ENCODE measurements at places on chromosomes 2 and 18.
A peak's percentile ranks its signal among the peaks of the same experiment; 100 is the strongest.

DNA sequence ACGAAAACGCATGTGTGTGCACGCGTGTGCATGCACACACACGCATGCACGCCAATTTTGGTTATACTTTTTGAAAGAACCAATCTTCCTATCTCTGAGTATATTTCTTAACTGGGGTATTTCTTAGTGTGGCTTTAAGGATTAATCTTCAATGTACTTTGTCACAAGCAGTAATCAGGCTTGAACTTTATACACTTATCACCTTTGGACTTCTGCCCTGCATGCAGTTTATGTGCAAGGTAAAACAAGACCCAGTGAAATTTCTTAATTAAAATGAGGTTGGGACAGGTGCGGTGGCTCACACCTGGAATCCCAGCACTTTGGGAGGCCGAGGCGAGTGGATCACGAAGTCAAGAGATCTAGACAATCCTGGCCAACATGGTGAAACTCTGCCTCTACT lies 85.3 kb downstream of the OSBPL6 start:
- no peak for DNase-seq

DNA sequence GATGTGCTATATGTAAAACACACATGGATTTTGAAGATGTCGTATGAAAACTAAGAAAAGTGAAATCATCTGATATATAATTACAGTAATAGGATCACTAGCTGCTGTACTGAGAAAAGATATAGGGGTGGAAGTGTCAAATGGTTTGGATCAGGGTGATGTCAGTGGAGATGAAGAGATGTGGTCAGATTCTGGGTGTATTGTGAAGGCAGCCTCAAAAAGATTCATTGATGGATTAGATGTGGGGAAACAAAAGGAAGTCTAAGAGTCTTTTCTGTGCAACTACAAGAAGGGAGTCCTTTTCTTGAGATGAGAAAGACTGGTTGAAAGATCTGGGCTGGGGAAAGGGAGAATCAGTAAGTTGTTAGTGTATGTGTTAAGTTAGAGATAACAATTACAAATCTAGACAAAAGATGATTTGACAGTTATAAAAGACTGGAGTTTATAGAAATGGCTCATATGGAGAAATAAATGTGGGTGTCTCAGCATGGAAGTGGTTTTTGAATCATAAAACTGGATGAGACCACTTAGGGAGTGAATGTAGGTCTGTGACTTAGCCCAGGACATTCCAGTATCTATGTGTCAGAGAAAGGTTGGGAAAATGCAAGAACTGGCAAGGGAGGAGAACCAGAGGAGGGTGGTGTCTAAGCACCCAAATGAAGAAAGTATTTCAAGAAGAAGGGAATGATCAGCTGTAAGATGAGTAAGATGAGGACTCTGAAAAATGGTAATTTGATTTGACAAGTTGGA lies 347.4 kb downstream of the PARD3B start:
- DNase-seq: peak; percentile 55

- no peak for DNase-seq
Measured at GRCh38 chr2:223267160-223267951, 215.4 kb downstream of the KCNE4 start.

DNA sequence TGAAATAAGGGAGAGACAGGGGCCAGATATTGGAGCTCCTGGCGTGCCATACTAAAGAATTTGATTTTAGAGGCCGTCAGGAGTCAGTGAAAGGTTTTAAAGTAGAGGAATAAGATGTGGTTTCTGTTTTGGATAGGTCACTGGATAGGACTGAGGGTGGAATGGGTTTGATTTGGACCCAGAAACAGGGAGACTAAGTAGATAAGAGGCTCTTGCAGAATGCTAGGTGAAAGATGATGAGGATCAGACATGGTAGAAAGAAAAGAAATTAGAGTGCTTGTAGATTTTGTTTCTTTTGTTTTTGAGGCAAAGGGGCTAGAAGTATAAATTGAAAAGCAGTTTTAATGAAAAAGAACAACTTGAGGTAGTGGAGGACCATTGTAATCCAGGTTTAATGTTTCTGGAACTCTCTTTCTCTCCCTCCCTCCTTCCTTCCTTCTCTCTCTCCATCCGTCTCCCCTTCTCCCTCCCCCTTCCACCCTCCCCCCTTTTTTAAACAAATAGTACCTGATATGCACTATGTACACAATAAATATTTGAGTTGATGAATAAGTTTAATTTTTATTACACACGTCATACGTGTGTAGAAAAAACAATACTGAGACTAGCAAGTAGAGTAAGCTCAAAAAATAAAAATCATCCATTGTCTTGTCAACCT lies 1.9 kb downstream of the NDUFV2 start:
- DNase-seq: no peak

GRCh38 chr2:79511320-79511951 lies 1.4 kb upstream of the CTNNA2 start:
- DNase-seq: peak; percentile 13

- no peak for DNase-seq
Measured at GRCh38 chr2:236256366-236256985, 7.7 kb downstream of the ASB18 start.

- DNase-seq: no peak
Measured at GRCh38 chr2:225122007-225122406, 79.7 kb upstream of the DOCK10 start.

DNA sequence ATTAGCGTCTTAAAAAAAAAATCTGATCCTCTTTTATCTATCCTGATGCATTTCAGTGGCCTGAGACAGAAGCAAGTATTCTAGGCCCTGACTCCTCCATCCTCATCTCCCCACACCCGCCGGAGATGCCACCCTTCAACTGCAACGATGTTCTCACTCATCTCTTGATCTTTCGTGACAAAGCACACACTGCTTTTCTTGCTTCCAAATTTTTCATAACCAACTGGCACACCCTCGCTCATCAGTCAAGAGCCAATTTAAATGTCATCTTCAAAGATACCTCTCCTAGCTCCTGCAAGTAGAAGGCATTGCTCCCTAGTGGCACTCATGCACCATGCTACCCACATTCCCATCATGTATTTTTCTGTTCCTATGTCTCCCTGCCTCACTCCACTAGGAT lies 115.0 kb downstream of the STK39 start:
- DNase-seq: no peak

GRCh38 chr2:144330951-144331673 lies 188.8 kb downstream of the ZEB2 start:
- no peak for DNase-seq

DNA sequence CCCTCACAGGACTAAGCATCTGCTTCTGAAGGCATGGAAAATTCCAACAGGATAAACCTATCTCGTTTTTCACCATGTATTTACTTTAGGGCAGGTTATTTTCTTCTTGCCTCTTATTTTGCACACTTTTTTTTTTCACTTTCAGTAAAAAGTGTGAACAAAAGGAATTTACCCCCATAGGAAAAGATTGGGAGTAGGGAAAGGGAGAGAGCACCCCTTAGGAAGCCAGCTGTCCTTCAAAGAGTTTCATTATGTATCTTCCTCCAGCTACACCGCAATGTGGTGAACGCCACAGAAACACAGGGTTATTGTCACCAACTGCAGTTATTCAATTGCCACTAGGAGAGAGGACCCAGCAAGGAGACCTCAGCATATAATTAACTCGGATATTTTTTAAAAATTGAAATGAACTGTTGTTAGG lies 286.2 kb upstream of the VRK2 start:
- no peak for DNase-seq

- no peak for DNase-seq
Measured at GRCh38 chr2:43898134-43898837, 59.5 kb downstream of the ABCG8 start.

GRCh38 chr2:105536175-105536574 lies 137.3 kb upstream of the FHL2 start:
- DNase-seq: no peak

DNA sequence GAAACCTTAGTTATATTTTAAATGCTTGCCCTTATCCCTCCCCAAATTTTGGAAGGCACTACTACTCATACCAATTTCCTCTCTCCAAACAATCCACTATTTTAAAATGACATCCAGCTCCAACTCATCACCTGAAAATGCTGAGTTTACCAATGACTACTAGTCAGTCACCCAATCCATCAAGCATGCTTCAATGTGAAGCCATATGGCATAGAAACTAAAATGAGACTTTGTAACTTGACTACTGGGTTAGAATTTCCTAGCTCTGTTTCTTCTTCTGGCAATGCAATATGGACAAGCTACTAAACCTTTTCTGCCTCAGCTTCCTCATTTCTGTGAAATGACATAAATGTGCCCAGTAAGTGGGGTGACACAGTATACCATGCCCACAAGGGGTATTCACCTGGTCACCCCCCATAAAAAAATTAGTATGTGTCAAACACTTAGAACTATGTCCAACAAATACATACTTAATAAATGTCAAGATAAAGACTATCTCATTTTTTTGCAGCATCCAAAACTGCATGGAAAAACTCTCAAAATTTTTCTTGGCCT lies 10.0 kb upstream of the STPG4 start:
- no peak for DNase-seq

DNA sequence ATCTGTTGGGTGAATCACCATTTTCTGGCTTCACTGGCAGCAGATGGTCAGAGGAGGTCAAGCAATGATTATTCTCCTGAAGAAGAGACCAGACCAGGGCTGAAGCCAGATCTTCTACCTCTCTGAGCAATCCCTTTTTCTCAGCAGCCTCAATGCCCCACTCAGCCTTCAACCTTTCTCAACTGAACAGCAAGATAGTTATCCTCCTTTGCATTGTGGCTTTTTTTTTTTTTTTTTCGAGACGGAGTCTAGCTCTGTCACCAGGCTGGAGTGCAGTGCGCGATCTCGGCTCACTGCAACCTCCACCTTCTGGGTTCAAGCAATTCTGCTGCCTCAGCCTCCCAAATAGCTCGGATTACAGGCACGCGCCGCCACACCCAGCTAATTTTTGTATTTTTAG lies 50.5 kb downstream of the ZFP36L2 start:
- DNase-seq: no peak

DNA sequence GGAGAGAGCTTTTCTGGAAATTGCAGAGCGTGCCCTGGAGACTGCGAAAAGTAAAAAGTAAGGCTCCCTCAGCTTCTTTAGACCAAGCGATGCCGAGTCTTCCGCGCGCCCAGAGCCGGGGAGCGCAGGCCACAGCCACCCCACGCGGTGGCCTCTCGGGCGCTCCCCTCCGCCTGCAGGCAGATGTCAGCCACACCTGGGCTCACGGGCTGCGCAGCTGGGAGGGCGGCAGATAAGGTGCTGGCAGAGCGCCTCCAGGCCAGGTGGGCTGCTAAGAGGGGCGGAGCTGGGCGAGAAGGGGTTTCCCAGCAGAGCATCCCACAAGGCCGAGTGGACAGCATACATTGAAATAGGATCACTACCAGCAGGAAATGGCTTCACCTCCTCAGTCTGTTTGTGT lies 81.7 kb downstream of the ARHGEF4 start:
- DNase-seq: no peak

GRCh38 chr18:9434122-9434701 lies 41.1 kb upstream of the RALBP1 start:
- no peak for DNase-seq

GRCh38 chr2:147855977-147856376 lies 11.1 kb downstream of the ACVR2A start:
- DNase-seq: no peak

DNA sequence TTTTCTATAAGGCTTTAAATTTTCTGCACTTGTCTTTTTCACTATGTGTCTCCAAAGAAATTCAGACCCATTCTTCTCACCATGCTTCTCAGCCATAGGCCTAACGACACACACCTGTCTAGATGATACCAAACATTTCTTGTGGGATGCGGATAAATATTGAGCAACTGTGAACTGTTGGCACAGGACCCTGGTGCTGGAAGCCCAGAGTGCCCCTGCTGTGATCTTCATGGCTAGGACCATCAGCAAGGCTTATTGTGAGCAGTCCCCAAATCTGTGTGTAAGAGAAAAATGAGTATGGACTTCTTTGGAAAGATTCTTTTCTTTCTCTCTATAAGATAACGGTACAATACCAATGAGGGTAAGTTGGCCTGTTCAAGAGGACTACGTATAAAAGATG lies 54.1 kb upstream of the NCK2 start:
- no peak for DNase-seq

DNA sequence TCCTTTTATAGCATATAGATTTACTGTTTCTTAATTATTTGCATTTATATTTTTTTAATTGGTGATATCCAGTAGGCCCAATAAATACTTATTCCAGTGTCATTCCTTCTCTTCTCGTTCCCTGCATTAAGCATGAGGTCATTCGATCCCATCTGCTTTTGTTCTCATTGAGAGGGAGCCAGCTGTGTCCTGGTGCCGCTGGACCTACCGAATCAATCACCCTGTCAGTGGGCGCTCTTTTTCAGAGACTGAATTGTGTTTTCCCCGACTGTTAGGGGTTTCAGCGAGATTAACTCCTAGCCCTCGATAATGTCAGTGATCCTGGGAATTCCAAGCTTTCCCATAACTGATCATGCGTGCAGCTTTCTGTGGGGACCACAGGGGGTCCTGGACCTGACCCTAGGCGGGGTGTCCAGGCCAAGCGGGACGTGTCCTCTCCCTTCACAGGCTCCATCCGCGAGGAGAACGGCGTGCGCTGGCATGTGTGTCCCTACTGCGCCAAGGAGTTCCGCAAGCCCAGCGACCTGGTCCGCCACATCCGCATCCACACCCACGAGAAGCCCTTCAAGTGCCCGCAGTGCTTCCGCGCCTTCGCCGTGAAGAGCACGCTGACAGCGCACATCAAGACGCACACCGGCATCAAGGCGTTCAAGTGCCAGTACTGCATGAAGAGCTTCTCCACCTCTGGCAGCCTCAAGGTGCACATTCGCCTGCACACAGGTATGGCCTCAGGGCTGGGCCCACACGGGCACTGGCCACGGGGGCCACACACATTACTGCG lies 72.4 kb downstream of the ZNF236 start:
- no peak for DNase-seq

- no peak for DNase-seq
Measured at GRCh38 chr2:195447323-195447975, 209.6 kb upstream of the SLC39A10 start.

DNA sequence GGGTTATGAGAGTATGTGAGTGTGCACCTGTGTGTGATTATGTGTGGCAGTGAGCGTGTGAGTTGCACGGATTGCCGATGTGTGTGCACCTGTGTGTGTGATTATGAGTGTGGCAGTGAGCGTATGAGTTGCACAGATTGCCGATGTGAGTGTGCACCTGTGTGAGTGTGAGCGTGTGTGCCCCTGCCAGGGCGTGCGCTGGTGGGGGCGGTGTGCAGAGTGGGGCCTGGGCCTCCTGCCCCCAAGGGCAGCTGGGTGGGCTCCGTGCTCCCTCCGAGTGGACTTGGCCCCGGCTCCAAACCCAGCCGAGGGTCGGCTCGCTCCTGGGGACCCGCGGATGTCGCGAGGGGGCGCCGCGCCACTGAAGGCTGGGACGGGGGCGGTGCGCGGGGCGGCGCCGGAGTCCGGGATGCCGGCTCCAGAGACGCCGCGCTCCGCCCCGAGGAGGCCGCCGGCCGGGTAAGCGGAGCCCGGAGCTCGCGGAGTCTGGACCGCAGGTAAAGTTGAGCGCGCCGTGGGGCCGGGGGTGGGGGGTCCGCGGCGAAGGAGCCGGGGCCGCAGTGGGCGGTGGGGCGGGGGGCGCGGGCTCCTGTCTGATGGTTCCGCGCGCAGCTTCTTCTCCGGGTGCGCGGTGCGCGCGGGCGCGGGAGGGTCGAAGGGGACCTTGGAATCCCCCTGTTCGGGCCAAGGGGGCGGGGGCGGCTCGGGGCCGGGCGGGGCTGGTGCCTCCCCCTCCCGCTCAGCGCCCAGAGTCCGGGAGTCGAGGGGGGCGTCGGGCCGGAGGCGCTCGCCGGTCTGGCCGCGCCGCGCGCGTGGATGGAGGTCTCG lies at the start of gene KCNG2:
KCNG2 (plus strand) TSS at position 421 of the 828 bp plus-strand sequence. CDS start 65,730 bp downstream, outside the sequence.
- DNase-seq: no peak

- no peak for DNase-seq
Measured at GRCh38 chr2:28433935-28434599, 41.4 kb downstream of the FOSL2 start.
